ENCODE measurements at places on chromosomes 4 and X. TPM values are rescaled to one million over a fixed set of nuclear protein-coding genes. Genes with fewer than 3 reads are reported as not detected.

OPHN1 gene
- total RNA-seq, result 9.4 TPM

DNA sequence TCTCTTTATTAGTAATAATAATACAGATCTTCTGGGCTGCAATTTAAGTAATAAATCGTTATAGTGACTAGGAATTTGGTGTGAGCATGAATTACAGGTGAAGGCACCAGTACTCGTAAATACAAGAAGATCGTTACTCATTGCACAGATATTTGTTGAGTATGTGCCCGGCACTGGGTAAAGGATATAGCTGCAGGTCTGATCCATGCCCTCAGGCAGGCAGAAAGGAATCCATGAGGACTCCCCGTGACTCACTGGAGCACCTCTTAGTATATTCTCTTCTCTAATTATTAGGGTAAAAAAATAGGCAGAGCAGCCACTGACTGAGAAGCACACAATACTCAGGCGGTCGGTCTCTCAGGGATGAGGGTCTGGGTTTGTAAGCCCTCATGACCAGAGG lies 868.3 kb downstream of the RAB28 start:
- no peak for DNase-seq

DNA sequence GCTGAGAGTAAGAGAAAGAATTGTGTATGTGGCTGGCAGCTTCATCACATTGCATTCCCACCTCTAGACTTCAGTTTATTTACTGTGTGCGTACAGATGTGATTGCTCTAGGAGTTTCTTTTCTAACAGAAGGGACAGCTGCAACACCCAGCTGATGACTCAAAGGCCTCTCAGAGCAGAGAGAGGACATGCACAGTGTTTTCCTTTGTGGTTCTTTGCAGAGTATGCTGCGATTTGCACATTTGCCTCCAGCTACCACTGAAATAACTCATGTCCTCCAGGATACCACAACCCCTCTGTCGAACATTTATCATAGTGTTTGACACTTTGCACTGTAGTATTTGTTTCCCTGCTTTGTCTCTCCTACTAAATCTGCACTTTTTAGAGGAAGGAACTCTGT lies 294.1 kb downstream of the STIM2 start:
- DNase-seq, result no peak

DNA sequence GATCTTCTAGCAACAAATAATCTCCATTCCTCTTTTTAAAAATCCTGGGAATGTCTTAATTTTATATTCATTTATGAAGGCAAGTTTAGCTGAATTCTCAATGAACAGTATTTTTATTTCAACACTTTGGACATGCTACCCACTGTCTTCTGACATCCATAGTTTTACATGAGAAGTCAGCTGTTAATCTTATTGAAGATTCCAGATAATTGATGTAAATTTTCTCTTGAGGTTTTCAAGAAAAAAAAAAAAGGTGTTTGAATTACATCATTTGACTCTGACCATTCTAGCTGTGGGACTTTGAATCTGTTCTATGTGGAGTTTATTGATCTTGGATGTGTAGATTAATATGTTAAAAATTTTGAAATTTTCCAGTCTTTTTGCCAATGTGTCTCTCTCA lies 28.0 kb downstream of the PDHA2 start:
- no peak for DNase-seq

SPACA5 gene
- not detected for total RNA-seq

ZNF182 gene
- total RNA-seq, result 7.2 TPM

DNA sequence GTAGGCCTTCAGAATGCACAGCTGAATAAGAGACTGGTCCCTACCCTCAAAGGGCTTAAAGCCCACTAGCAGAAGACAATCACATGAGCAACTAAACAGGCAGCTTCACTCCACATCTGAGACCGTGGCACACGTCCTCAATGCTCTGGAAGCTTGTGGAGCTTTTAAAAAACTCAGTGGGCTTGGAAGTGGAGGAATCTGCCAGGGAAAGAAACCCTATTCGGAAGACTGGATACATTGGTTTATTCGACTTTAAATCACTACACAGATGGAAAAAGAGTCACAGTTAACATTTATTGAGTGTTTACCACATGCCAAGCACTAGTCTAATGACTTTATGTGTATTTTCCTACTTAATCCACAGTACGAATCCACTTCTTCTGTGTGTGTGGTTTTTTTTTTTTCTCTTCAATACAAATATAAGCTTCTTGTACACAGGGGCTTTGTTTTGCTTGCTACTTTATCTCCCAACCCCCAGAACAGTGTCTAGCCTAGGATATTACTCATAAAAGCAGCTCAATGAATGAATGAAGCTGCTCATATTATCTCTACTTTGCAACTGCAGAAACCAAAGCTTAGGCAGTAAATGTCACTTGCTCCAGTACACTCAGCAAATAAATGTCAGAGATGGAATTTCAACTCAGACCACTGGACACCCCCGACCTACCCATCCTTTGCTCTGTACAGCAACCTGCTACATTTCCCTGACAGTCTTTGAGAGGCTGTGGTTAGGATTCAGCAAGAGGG lies 137.7 kb downstream of the LDB2 start:
- no peak for DNase-seq

DNA sequence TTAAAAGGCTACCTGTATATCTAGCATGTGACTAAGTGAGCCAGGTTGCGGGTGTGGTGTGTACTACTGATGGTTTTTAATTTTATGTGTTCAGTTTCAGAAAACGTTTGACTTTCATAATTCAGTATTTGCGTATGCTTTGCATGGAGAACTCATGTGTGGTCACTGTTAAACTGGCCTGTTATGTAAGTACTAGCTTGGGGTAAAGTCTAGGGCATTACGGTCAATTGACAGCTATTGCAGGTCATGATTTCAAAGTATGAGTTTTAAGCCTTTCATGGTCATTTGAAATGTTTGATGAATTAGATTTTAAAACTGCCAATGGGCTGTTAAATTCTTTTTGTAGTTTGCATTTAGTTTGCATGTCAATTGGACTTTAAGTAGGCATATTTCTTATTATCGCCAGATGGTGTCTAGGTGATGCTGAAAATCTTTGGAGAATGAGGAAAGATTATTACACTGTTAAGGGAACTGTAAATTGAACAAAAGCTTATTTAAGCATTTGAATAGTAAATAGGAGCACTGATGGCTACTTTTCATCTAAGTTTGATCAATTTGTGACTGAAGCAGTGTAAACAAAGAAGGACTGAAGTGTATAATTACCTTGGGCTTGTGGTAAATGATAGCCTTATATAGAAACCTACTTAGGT lies 563.4 kb downstream of the DACH2 start:
- no peak for DNase-seq

RAB40A gene
- total RNA-seq, result 0.34 TPM

DNA sequence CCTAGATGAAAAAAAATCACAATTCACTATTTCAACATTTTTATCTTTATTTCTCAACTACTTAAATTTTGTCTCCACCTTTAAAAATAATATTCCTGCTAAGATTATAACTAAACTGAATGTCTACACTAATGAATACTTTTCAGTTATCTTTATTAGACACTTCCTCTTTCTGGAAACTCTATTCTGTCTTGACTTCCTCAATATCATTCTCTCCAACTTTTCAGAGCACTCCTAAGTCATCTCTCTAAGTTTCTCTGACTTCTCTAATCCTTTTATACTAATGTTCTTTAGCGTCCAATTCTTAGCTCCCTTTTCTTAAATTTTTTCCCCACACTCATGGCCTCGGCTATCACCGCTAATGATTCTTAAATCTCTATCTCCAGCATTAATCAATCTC lies 374.2 kb downstream of the FBXO8 start:
- no peak for DNase-seq

- DNase-seq, result no peak
These were observed 3.0 kb downstream of the GIMD1 start for GRCh38 chr4:106365613-106366012.

DNA sequence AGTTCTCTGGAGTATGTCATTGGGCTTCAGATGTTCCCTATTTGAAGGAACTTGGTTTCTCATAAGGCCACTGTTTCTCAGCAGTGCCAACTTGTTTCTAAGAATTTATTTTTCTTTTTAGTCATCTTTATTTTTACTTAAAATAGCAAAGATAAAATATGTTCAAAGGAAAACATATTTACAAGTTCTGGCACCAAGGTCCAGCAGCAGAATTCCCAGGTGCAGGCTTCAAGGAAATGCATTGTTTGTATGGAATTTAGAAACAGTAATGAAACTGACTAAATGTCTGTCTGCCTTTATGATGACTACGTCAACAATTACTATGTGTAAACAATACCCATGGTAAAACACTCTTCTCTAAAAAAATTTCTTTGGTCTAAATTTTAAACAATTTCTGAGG lies 109.6 kb downstream of the IL15 start:
- DNase-seq, result no peak

- peak; percentile 63 for DNase-seq
These were observed 12.3 kb upstream of the XPNPEP2 start for GRCh38 chrX:129726307-129727111.

GRCh38 chrX:8254401-8254800 lies 83.3 kb upstream of the VCX2 start:
- no peak for DNase-seq

WDR17 gene
- total RNA-seq, result 8.7 TPM

MAGEB1 gene
- total RNA-seq, result not detected

DNA sequence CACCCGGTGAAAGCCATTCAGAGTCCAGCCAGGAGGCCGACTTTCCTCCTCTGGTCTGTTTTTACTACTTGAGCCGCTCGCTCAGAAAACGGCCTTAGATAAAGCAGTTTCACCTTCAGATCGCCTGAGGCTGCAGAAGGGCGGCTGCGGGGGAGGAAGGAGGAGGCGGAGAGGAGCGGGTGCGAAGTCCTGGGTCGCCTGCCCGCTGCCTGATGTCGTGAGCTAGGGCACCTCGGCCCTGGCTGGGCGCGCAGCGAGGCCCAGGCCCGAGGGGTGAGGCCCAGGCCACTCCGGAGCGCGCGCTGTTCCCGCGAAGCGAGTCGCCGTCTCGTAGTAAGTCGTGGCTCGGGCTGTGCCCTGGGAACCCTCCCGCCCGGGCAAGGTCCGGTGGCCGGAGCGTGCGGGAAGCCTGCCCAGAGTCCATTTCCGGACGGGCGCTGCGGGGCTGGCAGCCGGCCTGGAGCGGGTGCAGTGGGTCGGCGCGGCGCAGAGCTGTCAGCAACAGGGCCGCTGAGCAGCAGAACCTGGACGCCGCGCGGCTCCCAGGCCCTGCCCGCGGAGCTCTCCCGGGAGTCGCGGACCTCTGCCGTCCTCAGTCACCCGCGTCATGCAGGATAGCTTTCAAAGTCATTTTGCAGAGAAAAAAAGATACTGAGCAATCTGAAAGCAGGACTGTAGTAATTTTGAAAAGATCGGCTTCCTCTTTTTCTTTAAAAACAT lies 18.6 kb downstream of the TRIM2 start:
- DNase-seq, result peak; percentile 44

DNA sequence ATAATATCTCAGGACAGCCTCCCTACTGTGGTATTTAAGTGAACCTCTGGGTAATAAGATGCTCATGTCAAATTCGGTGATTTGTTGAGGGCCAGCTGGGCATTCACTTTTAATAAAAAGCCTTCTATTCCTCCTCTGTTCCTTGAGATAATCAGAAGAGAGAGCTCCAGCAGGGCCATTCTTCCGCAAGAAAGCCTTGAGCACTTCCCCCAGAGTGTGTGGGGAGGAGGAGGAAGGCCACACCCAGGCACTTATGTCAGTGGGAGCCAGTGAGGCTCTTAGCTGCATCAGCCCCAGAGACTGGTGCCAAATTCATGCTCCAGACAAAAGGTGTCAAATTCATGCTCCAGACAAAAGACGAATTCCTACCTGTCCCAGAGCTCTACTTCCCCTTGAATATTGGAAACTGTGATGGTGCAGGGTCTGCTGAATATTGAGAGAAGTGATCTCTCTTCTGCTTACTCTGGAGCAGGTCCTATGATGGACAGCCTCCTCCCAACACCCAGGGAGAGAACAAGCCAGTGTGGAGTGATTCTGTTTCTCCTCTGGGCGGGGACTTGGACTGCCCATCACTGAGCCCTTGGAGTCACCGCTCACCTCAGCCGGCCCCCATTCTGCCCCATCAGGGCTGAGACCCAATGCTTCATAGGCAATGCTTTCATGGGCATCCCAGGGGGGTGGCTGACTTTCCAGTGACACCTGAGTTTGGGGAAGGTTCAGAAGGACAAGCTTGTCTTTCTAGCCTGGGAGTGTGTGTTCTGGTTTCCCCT lies 68.1 kb downstream of the FHDC1 start:
- no peak for DNase-seq

DCAF8L1 gene
- total RNA-seq, result not detected

RTL9 gene
- total RNA-seq, result 0.37 TPM

PDCL2 gene
- total RNA-seq, result not detected

SERTM2 gene
- 0.11 TPM for total RNA-seq

DNA sequence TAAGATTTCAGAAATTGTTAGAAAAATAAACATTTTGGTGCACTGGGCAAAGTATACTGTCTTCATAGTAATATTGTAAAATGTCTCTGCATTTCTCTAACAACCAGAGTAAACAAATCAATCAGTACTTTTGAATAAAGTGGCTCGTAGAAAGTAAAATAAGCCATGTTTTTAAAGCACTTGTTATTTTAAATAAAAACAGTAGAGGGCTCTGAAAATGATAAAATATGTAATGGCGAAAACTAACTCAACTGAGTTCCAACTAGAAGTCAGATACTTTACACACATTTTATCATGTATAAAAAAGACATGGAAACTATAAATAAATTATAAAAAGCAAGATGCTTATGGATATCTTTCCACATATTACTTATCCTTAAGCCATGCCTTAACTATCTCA lies 1134.4 kb downstream of the PDHA2 start:
- DNase-seq, result no peak

Data from neural crest cell (in vitro differentiated cells).